ENCODE measurements at places on chromosomes 7 and 10.

DNA sequence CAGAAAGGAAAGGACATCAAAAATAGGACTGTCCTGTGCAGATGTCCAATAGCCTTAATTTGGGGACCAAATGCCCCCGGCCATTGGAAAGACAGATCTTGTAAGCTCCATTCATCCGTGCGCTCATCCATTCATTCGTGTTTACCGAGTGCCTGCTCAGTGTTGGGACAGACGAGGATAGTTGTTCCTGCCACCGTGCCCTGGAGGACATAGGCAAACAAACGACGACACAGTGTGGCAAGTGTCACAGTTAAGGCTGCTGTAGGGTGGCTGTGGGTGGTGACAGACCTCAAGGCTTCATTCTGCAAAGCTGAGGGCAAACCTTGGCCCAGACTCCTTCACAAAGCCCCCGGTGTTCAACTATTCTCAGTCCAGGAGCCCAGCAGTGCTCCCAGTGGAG lies 27.6 kb downstream of the MKI67 start:
- no peak for DNase-seq

- DNase-seq = no peak
Observed at GRCh38 chr7:9181356-9181755, 747.9 kb downstream of the NXPH1 start.

GRCh38 chr10:128268015-128268722 lies 141.9 kb upstream of the MKI67 start:
- DNase-seq = no peak

- no peak for DNase-seq
Observed at GRCh38 chr10:60423920-60424319, 34.2 kb upstream of the ANK3 start.

DNA sequence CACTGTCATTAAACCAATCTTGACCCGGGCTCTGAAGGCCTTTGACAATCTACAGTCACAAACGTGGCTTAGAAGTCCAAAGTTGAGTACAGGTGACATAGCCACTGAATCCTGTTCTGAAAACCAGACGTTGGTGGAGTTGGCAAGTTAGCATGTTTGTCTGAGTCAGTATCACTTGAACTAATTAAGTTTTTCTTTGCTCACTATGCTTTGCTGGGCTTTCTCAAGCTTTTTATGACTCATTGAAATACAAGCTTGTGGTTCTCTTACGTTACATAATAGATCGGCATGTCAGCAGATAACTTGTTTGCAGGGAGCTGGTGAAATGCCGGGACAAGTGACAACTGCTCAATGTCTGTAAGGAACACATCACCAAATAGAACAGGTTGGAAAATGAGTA lies 53.8 kb downstream of the ARL5B start:
- no peak for DNase-seq

DNA sequence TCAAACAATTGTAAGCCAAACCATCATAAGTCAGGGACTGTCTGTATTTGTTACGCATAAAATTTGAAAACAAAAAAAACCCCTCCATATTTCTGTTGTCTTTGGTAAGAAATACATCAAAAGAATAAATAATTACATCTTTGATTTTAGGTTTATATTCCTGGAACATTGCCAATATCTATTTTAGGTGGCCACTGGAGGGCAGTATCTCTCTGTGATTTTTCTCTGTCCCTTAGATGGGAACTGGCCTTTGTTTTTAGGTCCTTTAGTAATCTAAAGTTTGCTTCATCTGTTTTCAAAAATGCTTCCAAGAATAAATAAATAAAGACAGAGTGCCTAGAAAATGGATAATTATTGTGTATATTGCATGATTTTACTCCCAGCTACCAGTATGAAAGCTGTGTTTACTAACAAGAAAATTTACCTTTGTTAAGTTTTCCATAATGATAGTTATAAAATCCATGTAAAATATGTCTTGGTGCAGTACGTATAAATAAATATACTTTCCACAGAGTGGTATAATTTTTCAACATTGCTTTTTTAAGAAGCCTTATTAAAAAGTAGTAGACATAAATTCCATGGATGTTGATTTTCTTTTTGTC lies 64.2 kb downstream of the PHYHIPL start:
- DNase-seq = no peak

DNA sequence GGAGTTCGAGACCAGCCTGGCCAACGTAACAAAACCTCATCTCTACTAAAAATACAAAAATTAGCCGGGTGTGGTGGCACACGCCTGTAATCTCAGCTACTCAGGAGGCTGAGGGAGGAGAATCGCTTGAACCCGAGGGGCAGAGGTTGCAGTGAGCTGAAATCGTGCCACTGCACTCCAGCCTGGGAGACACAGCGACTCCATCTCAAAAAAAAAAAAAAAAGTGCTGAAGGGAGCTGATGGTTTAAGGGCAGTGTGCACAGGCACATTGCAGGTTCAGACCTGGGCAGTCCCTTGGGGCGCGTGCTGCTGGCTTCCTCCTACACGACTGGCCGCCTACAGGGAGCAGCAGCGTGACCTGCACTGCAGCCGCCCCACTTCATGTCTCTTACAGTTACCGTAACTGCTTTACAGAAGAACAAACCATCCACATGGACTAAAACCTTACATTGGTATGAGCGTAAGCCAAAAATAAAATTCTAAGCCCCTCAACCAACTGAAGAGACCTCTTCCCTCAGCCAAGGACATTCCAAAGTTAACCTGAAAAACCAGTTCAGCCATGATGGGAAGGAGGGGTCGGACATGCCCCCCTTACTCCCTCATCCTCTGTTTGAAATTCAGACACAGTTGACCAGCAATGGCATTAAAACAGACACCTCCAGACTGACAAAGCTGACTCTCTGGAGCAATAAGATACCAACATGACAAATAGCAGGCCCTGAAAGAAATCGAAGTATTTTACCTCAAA lies 262.2 kb downstream of the ZMYND11 start:
- no peak for DNase-seq

- no peak for DNase-seq
Observed at GRCh38 chr10:17768957-17769356, 17.0 kb downstream of the TMEM236 start.

DNA sequence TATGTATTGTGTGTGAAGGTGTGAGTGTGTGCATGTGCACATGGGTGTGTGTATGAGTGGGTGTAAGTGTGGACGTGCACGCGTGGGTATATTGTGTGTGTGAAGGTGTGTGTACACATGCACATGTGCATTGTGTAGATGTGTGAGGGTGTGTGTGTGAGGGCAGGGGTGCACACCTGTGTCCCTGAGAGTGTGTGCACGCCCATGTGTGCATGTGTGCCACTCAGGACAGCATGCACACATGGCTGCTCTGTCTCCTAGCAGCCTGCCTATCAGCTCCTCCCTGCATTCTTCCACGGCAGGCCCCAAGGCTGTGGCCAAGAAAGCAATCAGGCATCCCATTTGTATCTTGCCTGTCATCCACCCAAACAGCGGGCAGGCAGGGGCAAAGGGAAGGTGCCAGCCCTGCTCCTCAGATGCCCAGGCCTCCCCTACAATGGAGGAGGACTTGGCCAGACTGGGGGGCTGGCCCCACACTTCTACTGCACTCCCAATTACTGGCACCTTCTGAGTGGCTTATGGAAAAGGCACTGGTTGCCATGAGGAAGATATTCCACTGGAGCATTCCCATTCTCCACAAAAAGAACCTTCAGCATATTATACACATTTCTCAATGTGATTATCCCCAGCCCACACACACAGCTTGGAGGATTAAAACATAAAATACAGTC lies 380.4 kb upstream of the ZMIZ1 start:
- no peak for DNase-seq

DNA sequence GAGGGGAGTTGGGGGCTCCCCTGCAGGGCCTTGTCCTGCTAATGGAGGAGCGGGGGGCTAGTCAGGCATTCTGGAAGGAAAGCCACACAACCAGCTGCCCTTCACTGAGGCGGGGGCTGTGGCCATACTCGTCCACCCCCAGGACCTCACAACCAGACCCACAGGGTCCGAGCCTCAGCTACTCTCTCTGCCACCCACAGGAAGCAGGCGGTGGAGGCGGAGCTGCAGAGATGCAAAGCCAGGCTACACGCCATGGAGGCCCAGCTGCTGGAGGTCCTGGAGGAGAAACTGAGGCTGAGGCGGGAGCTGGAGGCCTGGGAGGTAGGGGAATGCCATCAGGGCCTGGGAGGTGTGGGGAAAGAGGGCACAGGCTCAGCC lies 3.1 kb downstream of the ABHD11 start:
- no peak for DNase-seq

DNA sequence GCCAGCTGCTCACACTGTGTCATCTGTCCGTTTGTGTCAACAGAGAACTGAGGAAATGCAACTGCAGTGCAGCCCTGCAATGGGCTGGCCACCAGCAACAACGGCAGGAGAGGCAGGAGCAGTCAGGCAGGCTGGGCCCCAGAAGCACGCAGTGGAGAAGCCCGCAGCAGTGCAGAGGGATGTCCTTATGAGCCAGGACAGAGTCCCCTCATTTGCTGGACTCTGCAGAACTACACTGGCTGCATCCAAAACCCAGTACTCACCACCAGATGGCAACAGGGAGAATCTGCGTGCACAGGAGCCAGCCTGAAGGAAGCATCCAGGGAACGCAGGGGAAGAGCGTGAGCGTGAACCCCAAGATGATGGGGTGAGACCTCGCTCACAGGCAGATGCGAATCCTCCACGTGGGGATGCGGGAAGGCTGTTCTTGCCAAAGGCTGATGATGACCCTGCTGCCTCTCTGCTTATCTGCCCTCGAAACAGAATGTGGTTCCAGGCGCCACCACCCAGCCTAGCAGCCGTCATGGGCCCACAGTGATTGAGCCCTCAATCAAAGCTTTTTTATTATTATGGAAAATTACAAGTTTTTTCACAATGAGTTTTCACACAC lies 232.1 kb downstream of the PTPRN2 start:
- no peak for DNase-seq

DNA sequence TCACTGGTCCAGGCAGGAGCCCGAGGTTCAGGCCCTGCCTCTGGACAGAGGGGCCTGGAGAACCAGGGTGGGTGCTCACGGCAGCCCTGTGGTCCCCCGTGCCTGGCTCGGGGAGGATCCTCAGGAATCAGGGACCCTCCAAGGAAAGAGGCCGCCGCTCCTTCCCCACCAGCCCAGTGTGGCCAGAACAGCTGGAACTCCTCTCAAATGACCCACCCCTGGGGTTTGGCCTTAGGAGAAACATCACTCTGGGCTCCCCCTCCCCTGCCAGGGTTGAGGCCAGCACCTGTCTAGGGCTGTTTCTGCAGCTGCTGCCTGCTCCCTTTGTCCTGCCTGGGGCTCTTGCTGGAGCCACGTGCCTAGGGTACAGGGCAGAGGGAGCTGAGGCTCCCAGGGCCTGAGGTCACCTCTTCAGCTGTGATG lies 161.0 kb downstream of the RNF216 start:
- no peak for DNase-seq

GRCh38 chr10:96721207-96721572 lies 876 bp upstream of the PIK3AP1 start:
- DNase-seq = no peak

- no peak for DNase-seq
Observed at GRCh38 chr10:102614888-102615287, 29.4 kb upstream of the TRIM8 start.

DNA sequence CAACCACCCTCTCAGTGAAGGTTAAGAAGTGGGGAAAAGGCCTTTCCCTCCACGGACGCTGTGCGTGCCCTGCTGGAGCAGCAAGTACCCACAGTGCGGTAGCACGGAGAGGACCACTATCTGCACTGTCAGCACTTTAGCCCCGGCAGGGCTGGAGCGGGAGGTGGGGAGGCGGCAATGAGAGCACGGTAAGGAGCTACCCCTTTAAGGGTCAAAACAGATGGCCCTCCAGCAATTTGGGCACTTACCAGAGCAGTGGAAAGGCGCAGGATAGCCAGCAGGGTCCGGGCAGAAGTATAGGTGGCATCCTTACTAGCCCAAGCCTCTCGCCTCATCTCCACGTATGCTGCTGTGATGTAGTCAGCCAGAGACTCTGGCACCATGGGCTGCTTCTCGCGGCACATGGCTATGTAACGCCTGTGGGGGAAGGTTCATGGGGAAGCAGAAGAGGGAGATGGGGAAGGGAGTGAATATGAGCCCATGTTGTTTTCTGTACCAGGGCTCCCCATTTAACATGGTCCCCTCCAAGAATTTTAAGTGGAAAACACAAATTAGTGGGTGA lies 5.2 kb downstream of the COPS6 start:
- no peak for DNase-seq

DNA sequence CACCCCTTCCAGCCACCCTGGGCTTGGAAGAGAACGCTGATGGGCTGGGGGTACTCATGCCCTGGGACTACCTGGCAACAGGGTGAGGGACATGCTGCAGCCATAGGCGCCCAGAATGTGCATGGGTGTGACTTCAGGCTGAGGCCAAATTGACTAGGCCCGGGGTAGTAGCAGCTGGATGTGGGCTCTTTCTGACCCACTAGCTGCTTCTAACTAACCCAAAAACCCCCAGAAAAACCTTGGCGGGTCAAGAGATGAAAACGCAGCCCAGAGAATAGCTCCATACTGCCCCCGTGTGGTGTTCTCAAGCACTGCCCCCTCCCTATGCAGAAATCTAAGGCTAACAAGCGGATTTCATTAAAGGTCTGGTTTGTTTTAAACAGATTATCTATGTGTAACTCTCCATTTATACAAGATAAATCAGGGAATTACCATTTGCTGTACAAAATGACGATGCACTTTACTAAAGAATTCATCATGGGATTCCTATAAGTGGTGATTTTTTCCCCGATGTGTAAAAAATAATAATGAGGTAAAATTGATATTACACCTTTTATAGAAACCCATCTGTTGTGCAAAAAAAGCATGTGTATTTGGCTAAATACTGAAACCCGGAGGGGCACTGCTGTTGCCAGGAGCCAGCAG lies 4.2 kb downstream of the SMARCD3 start:
- DNase-seq = no peak

DNA sequence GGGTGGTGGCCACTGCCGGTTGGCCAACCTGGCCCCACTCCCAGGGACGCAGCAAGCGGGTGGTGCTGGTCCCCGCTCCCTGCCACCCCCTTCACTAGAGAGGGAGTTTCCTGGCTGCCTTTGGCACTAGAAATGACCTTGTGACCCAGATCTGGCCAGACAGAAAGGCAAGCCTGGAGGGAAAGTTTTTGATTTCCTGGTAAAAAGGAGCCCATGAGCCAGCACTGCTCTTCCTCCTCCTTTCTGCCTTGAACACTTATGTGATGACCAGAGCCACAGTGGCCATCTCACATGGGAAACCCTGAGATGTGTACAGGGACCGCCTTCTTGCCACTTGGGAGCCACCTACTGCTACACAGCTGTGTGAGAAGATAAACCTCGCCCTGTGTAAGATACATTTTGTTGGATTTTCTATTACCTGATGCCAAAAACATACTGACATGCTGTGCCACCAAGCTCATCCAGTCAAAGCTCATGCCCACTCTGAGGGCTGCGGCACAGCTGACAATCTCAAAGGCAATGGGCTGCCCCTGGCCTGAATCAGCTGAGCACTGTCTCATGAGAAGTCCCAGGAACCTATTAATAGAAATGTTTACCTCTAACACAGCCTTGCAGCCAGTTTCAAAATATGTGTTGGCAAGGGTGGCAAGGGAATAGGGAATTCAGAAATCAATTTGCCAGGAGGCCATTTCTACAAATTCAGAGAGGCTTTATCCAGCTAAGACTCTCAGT lies 94.0 kb downstream of the CYTH3 start:
- no peak for DNase-seq

GRCh38 chr7:148049068-148049467 lies 541.5 kb upstream of the C7orf33 start:
- no peak for DNase-seq

All from GM12864 (cell line).